ENCODE measurements at places on chromosomes 2 and 18.

- no peak for DNase-seq
Measured at GRCh38 chr2:2839782-2840531, 508.9 kb upstream of the MYT1L start.

GRCh38 chr18:54968807-54969206, 9.5 kb upstream of the CCDC68 start:
- DNase-seq, result no peak

DNA sequence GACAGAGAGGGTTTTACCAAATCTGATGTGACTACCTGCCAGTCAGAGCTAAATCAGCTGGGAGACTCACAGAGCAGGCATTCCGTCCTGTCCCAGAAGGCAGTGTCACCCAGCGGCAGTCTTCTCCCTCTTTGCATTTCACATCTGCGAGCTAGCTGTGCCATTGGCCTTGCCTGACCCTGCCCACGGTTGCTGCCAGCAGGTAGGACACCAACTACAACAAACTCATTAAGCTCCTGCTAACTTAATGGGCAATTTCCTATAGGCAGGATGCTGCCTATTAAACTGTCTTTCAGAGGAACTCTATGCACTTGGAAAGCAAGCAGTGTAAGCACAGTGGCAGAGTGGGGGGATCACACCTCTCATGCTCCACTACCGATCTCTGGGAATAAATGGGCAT, 116.4 kb upstream of the CAPN13 start:
- no peak for DNase-seq

- DNase-seq, result no peak
Measured at GRCh38 chr2:159042115-159042850, 73.8 kb downstream of the TANC1 start.

DNA sequence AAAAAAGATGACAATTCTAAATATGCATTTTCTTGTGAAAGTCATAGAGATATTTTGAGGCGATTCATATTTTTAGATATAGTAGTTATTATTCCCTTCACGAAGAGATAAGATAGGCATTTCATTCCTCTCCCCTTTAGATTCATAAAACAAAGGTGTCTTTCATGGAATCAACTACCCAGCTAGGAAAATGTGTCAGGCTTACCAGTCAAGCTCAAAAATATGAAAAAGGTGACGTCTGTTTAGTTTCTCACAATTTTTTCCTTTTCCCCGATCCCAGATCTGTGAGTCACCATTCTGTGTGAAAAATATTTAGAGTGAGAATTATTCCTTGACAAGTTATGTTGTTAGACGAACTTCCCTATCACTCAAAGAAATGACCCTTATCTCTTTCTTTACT, 95.4 kb upstream of the FN1 start:
- DNase-seq, result no peak

All from progenitor cell of endocrine pancreas (in vitro differentiated cells).